ENCODE measurements at places on chromosomes 11 and 22.

GRCh38 chr11:29333993-29334775 lies 682.6 kb downstream of the KCNA4 start:
- no peak for DNase-seq

DNA sequence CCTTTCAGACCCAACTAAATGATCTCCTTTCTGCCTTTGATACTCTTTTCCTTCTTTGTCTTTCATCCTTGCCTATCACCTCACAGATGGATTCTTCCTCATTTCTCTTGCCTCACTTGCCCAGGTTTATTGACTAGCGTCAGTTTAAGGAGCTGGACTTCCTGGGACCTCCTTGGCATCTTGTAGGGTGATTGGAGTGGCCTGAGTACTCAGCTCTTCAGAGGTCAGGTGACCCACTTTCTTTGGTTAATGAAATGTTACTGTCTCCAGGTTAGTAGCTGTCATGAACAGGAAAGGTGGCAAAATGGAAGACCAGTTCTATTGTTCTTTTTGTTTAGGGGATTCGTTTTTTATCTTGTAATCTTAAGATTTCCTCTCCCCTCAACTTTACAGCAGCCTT lies 4.6 kb upstream of the BACE1-AS start:
- no peak for DNase-seq

DNA sequence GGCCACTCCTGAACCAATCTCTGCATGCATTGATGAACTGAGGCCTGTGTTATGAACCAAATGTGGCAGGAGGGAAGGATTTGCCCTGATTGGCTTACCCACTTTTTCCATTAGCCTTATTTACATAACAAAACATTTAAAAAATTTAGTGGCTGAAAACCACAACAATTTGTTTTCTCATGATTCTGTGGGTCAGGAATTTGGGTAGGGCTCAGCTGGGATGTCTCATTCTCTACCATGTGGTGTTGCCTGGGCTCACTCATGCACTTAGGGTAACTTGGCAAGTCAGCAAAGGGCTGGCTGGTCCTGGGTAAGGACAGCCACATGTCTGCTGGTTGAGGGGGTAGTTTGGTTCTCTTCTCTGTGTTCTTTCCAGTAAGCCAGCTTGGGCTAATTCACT lies 35.1 kb upstream of the CYP2R1 start:
- DNase-seq: no peak

DNA sequence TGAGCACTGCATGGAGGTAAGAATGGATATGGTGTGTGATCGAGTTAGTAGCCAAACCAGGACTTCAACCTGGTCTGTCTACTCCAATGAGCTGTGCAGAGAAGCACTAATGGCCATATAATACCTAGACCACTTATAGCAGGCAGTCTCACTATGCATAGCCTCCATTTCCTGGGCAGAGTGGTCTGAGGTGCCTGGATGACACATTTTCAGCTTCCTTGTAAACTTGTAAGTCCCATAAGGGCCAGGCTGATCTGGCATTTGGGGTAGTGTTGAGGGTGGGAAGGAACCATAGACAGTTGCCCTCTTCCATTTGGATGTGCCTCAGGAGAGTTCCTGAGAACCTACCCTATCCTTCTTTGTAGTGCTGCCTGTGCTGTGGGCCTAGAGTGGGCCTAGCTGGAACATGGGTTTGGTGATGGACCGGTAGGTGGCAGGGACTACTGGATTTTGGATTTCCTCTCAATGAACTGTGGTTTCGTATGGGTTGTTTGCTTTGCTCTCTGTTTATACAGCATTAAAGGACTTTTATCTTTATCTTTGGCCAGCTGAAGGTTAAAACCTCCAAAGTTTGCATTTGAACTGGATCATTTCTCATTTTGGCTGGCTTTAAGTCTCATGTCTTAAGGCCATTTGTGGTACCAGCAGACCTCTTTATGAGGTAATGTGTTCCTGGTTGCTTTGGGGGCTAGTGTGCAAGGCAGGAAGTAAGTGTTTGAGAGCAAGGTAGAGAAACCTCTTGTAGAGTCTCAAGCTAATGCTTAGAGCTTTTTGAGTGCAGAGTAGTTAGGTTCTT lies 86.9 kb downstream of the STIM1 start:
- no peak for DNase-seq

GRCh38 chr11:67452141-67452952 lies at the start of gene GPR152:
TSS of gene GPR152 (minus strand) at chr11:67452729. CDS start at chr11:67452724, 5 bp downstream.
- DNase-seq: no peak

GRCh38 chr11:9741260-9741659 lies 77.4 kb downstream of the SWAP70 start:
- DNase-seq: no peak

DNA sequence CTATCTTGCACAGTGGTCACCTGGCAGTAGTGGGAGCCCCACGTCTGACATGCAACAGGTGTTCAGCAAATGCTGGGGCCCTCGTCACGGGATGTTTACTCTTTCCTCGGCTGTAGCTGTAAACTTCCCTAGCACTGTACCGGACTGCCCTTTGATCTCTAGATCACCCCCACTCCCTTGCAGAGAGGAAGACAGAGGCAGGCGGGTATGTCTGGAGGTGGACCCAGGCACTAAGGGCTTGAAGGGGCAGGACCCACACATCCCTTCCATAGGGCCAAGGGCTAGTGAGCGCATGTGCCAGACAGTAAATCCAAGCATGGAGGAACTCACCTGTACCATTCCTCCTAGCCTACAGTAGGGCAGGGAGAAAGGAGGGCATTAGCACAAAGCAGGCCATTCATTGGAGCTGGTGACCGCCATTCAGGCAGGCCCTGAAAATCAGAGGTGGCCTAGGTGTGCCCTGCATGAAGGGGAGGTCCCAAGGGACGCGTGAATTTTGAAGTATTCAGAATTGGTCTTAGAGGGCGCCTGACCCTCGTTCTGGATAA lies 1.9 kb upstream of the SMTN start:
- no peak for DNase-seq

DNA sequence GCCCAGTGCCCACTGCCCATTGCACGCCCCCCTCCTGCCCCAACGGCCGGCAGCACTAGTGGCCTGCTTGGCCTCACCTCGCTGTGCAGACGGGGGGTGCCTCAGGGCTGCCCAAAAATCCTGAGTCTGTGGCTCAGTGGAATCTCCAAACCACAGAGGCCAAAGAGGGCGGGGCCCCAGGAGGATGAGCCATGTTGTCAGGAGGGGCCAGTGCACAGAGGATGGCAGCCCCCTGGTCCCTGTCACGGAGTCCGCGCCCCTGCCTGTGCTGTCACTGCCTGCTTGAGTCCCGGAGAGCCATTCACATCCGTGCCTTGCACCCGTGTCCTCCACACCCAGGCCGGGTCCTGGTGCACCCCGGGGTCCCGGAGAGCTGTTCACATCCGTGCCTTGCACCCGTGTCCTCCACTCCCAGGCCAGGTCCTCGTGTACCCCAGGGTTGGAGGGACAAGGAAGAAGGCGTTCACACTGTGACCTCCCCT lies 36.4 kb upstream of the MUC5AC start:
- DNase-seq: no peak

DNA sequence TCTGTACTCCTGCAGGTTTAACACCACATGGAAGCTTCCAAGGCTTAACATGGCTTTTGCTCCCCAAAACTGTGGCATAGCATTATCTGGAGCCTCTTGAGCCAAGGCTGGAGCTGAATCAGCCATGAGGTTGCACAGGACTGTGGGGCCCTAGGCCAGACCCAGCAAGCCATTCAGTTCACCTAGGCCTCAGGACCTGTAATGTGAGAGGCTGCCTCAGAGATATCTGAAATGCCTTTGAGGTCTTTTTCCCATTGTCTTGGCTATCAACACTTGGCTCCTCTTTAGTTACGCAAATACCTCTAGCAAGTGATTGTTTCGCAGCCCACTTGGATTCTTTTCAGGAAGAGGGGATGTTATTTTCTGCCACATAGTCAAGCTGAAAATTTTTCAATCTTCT lies 72.0 kb downstream of the VPREB1 start:
- no peak for DNase-seq

DNA sequence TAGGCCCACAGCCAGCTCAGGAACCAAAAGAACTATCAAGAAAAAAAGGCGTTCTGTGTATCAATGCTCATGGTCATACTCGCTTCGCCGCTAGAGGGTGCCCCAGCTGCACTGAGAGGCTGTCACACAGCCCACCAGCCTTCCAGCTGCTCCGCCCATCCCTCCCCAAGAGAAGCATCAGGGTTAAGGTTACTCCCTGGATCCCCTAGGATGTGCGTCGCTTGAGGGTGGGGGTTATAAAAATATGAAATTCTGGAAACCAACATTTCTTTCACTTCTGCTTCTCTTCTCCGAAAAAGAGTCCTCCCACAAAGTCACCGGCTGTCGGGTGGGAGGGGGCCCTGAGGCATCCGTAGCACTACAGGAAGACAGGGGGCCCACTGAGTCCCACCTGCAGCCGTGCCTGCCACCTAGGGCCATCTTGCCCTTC lies 1.7 kb downstream of the CBX6 start:
- peak; percentile 68 for DNase-seq

- DNase-seq: no peak
Measured at GRCh38 chr11:44592125-44592940, 26.9 kb downstream of the CD82 start.

- DNase-seq: no peak
Measured at GRCh38 chr22:30250661-30251267, 4.2 kb upstream of the LIF start.

DNA sequence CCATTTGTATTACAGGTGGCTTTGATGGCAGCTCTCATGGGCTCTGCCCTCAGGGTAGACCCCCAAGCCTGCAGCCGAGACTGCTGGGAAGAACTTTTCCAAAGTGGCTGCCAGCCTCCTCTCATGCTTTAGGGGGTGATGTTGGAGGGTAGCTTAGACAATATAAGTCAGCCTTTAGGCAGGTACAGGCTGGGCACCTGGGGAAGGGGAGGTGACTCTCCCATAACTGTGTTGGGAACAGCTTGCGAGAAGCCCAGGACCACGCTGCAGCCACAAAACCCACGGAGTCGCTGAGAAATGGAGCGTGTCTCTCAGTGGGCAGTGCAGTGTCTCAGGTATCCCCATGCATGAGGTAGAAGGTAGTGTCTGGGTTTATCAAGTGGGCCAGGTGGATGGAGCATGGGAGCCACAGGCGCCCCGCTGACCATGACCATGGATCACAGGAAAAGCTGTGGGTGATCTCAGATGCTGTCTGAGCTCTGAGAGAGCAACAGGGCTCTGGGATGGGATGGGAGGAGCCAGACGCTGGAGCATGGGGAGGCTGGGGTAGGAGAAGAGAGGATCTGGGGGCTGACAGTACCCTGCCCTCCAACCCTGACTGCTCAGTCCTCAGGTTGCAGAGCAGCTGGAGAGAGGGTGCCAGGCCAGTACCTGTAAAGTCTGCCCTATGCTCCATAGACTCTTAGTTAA lies 115.2 kb downstream of the FEZ1 start:
- no peak for DNase-seq

DNA sequence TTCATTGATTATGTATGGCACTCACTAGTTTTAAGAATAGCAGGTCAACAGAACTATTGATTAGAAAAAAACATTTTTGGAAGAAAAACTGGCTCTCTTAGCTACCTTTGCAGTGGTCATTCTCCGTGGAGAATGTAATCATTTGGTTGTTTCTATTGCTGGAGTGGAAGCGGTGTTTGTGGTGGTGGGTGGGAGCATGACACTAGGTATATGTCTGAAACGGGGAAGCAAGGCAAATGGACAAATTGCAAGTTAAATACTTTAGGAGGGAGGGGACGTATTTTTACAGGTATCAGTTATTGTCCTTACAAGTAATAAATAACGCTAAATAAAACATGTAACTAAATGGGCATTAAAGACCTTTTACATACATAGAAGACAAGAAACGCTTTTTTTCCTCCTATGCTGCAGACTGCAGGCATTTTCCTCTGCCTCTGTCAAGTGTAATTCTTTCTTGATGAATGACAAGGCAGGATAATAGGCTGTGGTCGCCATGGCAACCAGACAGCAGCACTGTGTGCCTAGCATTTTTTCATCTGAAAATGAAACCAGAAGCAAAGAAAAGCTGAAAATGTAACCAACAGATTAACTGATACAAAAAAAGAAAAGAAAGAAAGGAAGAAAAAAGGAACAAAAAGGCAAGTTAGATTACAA lies 46.2 kb downstream of the BLID start:
- no peak for DNase-seq

DNA sequence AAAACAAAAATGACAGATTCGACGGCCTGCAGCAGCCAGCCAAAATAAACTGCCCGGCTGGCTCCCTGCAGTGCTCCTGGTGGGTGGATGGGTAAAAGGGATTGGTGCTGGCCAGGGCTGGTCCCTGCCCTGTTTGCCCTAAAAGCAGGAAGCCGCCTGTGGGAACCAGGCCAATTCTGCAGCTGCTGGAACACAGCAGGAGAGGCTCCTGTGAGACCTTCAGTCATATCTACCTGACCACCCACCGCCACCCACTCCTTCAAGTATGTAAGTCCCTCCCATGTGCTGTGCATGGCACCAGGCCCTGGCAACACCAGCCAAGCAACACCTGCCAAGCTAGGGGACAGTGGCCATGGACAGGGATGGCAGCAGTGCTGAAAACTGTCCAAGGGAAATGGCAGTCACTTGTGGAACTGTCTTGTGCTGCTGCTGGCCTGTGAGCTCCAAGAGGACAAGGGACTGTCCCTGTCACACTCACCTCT lies 48.7 kb upstream of the ARFGAP3 start:
- no peak for DNase-seq

GRCh38 chr22:41555325-41555982 lies 5.4 kb upstream of the CSDC2 start:
- no peak for DNase-seq

DNA sequence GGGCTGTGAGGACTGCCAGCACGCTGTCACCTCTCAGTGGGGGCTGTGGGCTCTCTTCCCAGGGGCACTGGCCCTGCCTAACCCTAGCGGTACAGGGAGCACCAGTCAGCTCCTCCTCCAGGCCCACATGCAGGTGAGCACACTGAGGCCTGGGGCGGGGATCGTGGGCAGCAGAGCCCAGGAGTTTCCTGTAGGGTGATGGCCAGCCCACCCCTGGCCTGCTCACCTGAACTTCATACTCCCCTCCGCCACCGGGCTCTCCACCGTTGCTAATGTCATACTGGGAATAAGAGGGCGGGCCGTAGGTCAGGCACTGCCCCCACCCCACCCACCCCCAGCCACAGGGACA lies 10.0 kb upstream of the TREH start:
- DNase-seq: no peak

DNA sequence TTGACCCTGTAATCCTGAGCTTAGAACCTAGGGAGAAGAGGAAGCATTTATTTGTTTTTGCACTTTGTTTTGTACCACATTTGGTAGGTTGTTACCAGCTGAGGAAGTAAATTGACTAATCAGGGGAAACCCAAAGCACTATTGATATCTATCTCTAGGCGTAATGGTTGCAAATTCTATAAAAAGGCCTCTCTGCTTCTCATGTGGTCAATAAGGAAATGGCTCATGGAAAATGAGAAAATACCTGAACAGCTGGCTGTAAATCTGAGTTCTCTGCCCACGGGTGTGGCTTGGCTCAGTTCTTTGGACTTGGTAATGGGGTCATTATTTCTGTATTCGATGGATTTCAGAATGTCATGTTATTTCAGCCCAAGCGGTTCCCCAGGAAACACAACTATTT lies 42.4 kb downstream of the BARX2 start:
- no peak for DNase-seq

GRCh38 chr11:76738618-76739240 lies 44.4 kb upstream of the TSKU start:
- no peak for DNase-seq

- DNase-seq: no peak
Measured at GRCh38 chr11:114057147-114057546, 2.4 kb upstream of the ZBTB16 start.
